ENCODE measurements at places on chromosomes 13 and 19. TPM values are rescaled to one million over a fixed set of nuclear protein-coding genes. Genes with fewer than 3 reads are reported as not detected.

Gene CYP4F8
- not detected for polyA plus RNA-seq

Gene NALCN
- polyA plus RNA-seq, result 0.43 TPM

Gene IGFL1
- not detected for polyA plus RNA-seq

Gene APOE
- polyA plus RNA-seq, result 2,837 TPM

Gene KLK12
- not detected for polyA plus RNA-seq

Gene EBI3
- 1.5 TPM for polyA plus RNA-seq

Gene ZNF573
- polyA plus RNA-seq, result 1.5 TPM

- DNase-seq, result no peak
Measured at GRCh38 chr19:28569132-28570131, 643.5 kb downstream of the UQCRFS1 start.

GRCh38 chr13:81927347-81927746 lies 1586.4 kb upstream of the SPRY2 start:
- no peak for DNase-seq

DNA sequence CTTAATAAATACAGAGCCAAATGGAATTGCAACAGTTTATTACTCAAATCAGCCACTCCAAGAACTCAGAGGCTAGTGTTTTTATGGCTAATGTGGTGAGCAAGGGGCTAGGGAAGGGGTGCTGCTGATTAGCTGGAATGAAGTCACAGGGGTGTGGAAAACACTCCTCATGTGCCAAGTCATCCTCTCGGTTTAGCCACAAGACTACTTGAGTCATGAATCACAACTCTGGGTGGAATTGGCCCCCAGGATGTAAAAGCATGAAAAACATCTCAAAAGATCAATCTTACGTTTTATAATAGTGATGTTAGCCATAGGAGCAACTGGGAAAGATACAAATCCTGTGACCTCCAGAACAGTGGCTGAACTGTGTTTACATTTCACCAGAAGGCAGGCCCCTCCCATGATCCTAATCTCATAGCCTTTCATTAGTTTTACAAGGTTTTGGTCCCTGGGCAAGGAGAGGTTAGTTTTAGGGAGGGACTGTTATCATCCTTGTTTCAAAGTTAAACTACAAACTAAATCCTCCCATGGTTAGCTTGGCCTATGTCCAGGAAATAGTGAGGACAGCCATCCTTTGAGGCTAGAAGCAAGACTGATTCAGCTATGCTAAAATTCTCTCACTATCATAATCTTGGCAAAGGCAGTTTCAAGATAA lies 2020.1 kb upstream of the PCDH20 start:
- no peak for DNase-seq

GRCh38 chr19:23294141-23294540 lies 43.9 kb upstream of the ZNF724 start:
- DNase-seq, result no peak

DNA sequence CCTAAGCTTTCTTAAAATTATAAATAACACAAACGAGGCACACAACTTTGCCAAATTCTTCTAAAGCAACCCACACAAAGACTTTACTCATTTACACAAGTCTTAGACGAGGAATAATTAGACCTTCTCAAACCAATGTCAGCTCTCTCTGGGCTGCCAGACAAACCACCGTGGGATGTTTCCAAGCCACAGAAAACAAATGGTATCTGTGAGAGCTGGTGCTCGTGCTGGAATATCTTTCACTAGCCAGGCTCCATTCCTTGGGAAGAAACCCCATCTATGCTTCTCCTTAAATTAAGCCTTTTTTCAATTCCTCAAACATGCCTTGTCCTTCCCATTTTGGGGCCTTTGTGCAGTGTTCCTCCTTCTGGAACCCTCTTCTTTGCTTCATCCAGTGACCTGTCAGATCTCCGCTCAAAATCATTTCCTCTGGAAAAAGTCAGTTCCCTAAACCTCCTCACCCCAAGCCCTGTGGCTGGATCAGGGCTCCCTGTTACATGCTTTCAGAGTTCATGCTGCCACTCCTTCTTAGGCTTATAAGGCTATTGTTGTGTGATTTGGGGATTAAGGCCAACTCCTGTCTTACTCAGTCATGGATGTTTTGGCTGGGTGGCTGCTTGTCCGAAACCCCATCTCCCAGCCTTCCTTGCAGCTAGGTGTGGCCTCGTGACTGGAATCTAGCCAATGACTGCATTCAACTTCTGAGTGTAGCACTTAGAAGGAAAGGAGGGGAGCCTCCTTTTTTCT lies 64.2 kb upstream of the GTF2F2 start:
- no peak for DNase-seq

DNA sequence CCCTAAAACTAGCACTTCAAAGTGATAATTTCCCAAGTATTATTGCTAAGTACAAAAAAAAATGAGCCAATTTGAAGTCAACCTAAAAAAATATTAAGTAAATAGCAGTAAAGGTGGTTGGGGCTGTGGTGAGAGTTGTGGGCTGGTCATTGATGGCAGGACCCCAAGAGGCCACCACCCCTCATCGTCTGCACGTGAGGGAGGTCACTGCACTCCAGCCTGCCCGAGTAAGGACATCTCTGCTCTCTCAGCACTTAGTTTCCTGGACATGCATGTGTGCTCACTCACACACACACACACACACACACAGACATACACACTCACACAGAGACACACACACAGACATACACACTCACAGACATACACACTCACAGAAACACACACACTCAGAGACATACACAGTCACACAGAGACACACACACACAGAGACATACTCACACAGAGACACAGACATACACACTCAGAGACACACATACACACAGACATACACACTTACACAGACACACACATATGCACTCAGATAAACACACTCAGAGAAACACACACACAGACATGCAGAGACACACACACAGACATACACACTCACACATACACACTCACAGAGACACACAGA lies 127.2 kb upstream of the SOX1 start:
- DNase-seq, result no peak

DNA sequence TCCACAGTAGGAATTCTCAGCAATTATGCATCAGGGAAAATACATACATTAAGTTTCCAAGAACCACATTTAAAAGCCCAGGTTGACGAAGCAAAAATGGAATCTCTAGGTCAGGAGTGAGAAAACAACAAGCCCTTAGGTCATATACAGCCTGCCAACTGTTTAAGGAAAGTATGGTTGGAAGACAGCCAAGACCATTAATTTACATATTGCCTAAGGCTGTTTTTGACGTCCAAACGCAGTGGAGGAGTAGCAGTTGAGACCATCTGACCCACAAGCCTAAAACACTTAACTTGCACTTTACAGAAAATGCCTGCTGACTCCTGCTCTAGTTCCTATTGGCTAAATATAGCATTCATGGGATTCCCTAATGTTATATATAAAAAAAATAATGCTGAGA lies 299.0 kb downstream of the ITGBL1 start:
- no peak for DNase-seq

DNA sequence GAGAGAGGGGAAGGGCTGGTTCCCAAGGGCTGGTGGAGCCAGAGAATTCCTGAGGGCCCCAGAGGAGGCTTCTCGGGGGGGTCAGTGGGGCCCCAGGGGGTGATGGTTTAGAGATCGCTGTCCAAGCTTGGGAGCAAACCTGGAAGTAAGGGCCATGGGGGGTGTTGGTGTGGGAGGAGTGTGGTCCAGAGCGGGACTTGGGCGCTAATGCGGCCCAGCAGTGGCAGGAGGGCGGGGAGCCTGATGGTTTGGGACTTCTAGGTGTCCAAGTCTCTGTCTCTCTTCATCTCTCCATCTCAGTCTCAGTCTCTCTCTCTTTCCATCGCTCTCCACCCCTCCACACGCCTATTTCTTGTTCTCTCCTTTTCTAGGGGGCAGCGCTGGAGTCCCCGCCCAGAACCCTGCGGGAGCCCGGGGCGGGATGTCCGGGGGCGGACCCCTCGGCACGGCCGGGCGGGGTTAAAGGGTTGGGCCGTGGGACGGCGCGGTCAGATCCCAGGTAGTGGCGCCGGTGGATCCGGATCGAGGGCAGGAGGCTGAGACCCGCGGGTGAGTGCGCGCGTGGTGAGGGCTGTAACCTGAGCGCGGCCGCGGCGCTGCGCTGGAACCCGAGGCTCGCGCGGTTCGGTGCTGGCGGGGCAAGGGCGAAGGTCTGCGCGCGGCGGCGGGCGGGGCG lies at the start of gene CYP4F22:
TSS of gene CYP4F22 (plus strand) at position 491 of the 676 bp plus-strand sequence. CDS start 16,812 bp downstream, outside the sequence.
- peak; percentile 51 for DNase-seq

DNA sequence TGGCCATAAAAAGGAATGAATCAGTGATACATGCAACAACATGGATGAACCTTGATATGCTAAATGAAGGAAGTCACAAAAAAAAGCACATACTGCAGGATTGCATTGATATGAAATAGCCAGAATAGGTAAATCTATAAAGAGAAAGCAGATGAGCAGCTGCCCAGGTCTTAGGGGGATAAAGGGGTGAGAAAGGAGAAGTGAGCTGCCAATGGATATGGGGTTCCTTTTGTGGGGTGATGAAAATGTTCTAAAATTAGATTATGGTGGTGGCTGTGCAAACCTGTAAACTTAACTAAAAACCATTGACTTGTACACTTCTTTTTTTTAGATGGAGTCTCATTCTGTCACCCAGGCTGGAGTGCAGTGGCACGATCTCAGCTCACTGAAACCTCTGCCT lies 12.1 kb downstream of the HAS1 start:
- DNase-seq, result no peak

DNA sequence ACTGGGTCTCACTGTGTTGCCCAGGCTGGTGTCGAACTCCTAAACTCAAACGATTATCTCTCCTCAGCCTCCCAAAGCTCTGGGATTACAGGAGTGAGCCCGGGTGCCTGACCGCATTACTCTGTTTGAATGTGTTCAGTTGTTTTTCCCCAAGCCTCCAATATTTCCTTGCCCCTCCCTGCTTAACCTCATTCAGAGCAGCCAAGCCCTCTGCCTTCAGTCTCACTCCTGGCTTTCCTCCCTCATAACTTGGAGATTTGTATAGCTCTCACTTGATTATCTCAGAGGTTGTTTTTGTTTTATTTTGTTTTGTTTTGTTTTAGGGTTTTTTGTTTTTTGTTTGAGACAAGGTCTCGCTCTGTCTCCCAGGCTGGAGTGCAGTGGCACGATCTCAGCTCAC lies 11.4 kb downstream of the EPHX3 start:
- DNase-seq, result no peak

DNA sequence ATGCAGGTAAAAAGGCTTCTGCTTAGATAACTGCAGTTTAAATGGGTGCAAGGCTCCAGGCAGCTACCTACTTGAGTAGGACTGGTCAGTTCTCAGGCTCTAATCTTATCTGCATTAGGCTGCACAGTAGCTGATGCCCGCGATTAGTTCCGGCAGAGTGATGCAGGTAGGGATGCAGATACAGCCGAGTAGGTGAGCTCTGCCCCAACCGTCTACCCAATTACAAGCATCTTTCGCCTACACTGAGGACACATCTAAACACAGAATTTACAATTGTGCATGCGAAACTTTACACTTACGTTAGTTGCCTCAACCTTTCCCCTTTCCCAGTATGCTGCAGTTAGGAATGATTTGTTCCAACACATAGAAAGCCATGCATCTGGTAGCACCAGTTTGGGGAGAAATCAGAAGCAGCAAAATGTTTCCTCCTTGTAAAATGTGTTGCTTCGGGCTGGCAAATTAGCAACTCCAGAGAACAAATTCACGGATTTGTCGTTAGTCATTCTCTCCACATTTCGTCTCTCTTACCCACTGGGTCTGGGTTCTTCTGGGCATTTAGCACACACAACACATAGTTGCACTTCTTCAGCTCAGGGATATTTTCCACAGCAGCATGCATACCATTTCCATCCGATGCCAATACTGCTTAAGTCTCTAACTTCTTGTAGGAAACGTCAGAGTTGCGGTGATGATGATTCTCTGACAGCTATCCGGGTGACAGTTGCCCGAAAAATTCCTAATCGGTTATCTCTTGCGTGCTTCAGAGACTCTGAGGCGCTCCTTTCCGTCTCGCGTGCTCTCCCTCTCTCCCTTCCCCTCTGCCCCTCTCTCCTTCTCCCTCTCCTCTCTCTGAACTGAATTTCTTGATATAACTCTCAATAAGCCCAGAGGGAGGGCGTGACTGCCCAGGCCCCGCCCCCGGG lies at the start of gene PCDH9:
TSS of gene PCDH9 (minus strand) at position 856 of the 923 bp plus-strand sequence. CDS start 1,896 bp downstream, outside the sequence.
- DNase-seq, result no peak

DNA sequence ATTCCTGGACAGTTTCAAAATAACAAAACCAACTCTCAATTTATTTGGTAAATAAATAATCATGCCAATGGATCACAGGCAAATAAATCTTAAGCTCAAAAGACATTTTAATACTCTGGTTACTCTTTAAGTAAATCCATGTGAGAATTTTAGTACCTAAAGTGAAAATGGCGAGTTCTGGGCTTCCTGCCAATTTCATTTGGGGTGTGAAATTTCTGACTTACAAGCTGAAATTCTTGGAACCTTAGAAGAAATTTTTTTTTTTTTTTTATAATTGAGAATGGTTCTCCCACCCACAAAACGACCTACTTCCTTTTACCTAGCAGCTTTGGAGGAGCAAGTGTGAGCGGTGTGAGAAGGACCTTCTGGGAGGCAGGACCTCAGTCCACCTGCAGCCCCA lies 354.5 kb upstream of the NBEA start:
- no peak for DNase-seq

- no peak for DNase-seq
Measured at GRCh38 chr13:73998631-73999030, 135.6 kb downstream of the KLF12 start.

- no peak for DNase-seq
Measured at GRCh38 chr13:113183450-113184129, 24.9 kb downstream of the PCID2 start.

- no peak for DNase-seq
Measured at GRCh38 chr13:100544866-100545683, 43.5 kb downstream of the GGACT start.

DNA sequence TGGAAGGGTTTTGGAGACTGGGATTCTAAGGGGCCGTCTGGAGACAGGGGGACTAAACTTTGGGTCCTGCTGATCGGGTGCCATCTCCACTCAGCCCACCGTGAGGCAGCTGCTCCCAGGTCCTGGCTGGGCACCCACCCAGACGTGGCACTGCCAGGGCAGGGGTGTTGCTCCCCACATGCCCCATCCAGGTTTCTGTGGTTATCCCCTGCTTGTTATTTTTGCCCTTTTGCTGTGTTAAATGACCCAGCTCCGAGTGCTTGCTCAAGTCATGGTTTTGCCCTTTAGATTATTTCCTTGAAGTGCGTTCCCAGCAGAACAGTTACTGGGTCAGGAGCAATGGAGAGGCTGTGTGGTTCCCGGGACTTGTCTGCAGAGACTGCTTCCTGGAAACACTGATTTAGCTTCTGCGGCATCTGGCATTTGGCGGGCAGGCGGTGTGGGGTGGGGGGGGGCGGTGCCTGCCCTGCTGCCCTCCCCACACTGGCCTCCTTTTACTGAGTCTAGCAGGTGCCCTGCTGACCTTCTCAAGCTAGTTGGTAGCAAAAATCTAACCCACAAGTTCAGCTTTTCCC lies 1.9 kb downstream of the RAB11B start:
- DNase-seq, result peak; percentile 79
